ENCODE measurements at places on chromosomes 13 and 19. TPM values are rescaled to one million over a fixed set of nuclear protein-coding genes. Genes with fewer than 3 reads are reported as not detected.

Gene RXFP2
- total RNA-seq, result not detected

Gene AKAP8L
- total RNA-seq, result 63.5 TPM

Gene LRRC25
- 1.4 TPM for total RNA-seq

Gene CYP2A7
- total RNA-seq, result not detected

Gene ZNF547
- total RNA-seq, result 2.3 TPM

Gene ETV2
- total RNA-seq, result 1.9 TPM

Gene IFT88
- 11.8 TPM for total RNA-seq

Gene ZNF699
- 4.1 TPM for total RNA-seq

Gene ZNF616
- total RNA-seq, result 8.5 TPM

Gene NKPD1
- not detected for total RNA-seq

Gene SCN1B
- total RNA-seq, result 2.1 TPM

Gene CEACAM20
- not detected for total RNA-seq

Gene HIPK4
- not detected for total RNA-seq

Gene CACNA1A
- 4.9 TPM for total RNA-seq

Gene SIGLEC12
- total RNA-seq, result 0.15 TPM

DNA sequence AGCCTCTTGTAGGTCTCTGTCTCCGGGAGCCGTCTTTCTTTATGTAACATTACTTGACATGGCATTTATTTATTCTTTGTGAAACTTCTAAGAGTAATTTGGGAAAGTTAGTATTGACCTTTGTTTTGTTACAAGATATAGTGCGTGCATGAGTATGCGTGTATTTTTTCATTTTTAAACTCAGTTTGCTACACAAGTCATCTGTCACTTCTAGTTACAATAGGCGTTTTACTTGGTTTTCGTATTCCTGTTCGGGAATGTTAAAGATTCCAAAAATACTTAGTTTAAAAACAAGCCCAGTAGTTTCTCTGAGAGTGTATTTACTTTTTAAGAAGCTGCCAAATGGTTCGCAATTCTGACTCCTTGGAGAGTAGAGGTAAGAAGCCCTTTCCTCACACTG, 3.2 kb downstream of the PDS5B start:
- DNase-seq, result no peak

DNA sequence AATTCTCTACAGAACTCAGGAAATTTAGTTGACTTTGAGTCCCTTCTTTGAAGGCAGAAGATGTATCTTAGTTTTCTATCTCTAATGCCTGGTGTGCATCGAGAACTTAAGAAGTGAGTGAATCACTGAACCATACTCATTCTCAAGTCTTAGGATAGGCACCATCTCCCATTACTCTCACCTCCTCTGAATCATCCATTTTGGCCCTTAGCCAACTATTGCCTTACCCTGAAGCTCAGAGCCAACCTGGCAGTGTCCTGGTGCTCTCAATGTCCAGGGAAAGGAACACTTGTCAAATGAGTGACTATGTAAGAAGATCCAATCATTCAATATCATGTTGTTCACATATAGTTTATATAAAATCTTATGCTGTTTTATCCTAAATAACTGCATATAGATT, 146.6 kb downstream of the RGCC start:
- no peak for DNase-seq

- DNase-seq, result no peak
These were observed 8.0 kb upstream of the B3GLCT start for GRCh38 chr13:31191748-31192147.

GRCh38 chr13:39102981-39103490, 64.8 kb downstream of the NHLRC3 start:
- no peak for DNase-seq

DNA sequence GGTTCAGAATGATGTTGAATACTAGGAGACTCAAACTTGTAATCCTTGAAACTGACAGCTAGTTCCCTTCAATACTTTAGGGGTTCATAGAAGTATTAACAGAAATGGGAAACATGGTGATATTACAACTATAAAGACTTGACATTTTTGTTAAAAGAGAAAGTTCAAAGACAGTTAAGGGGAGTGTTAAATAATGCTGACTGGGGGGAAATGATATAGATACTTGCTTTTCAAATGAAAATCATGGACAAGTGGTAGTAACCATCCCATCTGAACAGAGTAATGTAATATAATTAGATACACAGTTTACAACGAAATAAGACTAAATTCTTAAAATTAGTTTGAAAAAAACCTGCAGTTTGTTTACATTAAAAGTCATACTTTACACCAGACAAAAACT, 6.6 kb upstream of the EEF1AKMT1 start:
- no peak for DNase-seq

DNA sequence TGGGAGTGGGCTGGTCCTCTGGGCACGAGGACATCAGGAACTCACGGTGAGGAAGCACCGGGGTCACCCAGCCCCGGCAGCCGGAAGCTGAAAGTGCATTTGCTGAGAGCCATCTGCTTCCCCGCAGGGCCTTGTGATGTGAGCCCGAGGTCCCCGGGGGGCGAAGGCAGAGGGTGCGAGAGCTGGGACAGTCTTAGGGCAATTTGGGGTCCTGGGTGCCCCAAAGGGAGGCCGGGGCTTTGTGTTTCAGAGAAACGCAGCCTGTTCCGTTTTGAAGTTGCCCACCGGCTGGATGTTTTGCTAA, 4.8 kb downstream of the F2RL3 start:
- DNase-seq, result no peak

DNA sequence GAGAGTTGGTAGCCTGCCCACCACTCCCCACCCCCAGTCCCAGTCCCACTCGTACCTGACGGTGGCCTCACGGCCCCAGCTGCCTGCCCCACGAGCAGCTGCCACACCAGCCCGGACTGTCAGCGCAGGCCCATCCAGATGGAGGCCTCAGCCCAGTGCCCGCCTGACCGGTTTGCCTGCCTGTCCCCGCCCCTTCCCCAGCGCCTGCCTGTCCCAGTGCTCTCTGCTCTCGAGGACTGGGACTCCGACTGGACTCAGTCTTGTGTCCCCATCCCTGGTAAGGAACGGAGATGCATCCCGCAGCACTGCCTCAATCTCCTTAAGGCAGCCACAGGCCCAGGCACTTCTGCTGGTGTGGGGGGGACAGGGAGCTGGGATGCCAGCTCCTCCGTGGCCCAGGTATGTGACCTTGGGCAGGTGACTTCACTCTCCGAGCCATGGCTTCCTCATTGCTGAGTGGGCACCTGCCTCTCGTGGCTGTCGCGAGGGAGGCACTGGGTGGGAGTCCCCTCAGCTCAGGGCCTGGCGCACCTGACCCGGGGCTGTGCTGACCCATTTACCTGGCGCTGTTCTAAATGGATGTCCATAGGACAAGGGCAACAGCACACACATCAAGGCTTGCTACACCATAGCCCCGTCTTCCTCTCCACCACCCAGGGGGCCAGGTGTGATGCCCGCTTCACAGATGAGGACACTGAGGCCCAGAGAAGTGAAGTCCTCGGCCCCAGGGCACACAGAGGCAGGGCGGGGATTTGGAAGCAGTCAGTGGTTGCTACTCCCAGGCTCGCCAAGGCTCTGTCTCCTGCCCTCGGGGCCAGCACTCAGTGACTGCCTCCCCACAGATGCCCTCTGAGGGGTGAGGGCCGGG, at the start of gene NKPD1:
Gene NKPD1 (minus strand): TSS at position 113 of the 868 bp plus-strand sequence. CDS start 832 bp downstream, outside the sequence.
- DNase-seq, result peak; percentile 62

DNA sequence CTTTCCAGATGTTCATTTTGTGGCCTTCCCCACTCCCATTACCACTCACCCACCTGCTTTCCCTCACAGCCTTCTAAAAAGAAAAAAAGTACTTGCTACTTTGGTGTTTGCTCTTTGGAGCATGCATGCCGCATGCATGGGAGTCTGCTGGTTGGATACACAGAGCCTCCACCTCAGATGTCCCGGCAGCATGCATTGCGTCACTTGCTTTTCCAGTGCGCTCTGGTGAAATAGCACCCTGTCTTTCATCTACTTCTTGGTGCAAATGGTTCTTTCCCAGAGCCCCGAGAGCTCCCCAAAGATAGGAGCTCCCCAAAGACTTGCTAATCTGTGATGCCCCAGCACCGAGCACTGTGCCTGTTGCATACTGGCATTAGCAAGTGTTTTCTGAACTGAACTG, 333.2 kb upstream of the ZNF507 start:
- DNase-seq, result no peak

- DNase-seq, result no peak
These were observed 6.0 kb downstream of the DBP start for GRCh38 chr19:48631225-48631624.

- peak; percentile 83 for DNase-seq
These were observed 15.7 kb downstream of the PNPLA6 start for GRCh38 chr19:7550987-7551761.

- DNase-seq, result no peak
These were observed 26.5 kb downstream of the NUMBL start for GRCh38 chr19:40663695-40664692.

DNA sequence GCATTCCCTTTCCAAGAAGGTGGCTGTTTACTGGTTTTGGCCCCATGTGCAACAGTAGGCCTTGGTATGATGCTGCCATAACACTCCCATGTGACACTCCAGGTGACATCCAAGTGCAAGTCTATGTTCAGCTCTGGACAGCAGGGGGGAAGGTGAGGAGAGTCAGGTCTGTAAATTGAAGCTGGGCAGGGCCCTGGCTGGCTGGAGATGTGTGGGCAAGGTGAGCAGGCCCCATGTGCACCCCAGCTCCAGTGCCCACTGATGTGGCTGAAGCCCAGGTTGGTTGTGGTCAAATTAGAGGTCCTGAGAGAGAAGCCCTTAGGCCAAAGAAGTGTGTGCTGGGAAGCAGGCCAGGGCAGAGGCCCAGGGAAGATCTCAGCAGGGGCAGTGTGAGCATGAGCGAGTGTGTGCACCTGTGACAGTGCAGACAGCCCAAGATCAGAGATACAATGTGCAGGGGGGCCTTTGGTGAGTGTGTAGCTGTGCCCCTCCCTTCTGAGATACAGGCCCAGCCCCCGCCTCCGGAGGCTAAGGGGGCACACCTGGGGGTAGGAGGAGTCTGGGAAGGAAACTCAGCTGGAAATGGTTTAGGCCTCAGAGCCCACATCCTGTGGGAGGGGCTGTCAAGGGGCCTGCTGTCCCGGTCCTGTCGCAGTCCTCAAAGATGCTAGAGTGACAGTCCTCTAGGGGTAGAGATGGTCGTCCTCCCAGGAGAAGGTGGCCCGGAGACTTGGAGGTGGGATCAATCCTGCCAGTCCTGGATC, 18.6 kb downstream of the DEDD2 start:
- DNase-seq, result peak; percentile 47

DNA sequence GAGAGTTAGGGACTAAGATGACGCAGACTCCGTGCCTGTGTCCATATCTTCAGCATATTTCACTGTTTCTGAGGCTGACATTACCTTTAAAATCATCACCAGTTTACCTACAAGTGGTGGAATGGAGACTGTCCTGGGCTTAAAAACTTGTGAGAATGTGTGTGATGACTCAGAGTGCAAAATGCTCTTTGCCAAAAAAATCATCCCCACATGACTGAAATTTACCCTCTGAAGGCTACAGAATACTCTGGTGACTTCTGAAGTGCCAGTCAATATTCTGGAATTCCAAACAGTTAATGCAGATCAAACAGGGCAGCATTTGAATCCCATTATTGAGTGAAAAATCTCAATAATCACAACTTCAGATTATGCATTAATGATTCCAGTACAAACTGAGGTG, 901.4 kb downstream of the EFNB2 start:
- DNase-seq, result no peak

DNA sequence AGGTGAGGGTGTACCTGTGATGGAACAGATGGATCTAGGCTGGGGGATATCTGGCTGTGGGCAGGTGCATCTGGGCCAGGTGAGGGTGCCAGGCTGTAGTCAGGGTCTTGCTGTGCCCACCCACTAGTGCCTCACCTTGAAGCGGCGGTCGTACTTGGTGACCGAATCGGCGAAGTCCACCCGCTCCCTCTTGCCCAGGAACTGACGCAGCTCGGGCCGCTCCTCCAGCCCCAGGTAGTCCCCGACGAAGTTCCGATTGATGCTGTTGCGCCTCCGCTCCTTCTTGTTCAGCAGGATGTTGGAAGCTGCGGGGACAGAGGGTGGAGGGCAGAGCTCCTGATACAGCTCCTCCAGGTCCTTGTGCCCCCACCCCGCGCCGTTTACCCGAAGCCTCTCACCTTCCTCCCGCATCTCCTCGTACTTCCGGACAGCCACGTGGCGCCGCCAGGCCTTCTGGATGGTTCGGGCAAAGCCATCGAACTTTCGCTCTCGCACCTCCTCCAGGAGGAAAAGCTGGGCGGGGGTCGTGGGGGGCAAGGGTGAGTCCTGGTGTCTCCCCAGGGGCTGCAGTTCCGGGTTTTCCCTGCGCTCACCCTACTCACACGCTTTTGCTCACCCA, 16.2 kb upstream of the ZNF414 start:
- no peak for DNase-seq

DNA sequence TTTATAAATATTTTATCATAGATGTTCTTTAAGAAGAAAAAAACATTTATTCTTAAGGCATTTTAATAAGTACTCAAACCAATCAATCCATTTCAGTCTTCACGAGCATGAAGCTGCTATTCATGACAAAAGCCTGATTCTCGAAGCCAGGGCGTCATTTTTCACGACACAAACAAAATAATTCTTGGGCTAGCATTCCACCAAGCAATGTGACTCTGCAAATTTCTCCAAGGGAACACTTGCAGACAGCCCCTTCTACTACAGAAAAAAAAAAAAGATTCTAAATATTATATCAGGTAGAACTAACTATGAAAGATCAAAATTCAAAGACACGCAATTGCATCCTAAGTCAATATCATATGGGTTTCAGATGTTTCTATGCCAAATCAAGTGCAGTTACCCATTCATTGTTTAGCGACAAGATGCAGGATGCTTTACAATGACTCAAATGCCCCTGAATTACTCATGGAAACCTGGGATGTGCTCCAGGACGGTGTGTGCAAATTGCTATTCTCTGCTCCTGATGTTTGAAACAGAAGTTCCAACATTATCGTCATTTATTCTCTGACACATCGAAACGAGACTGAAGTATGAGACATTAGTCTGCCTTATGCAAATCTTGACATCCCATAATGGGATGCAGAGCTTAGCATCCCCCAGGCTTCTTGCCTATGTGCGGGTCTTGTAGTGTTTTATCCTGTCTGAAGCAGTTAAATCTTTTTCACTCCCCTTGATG, 517.7 kb downstream of the MYO16 start:
- DNase-seq, result no peak

GRCh38 chr19:43476606-43477005, 11.2 kb upstream of the LYPD3 start:
- no peak for DNase-seq

DNA sequence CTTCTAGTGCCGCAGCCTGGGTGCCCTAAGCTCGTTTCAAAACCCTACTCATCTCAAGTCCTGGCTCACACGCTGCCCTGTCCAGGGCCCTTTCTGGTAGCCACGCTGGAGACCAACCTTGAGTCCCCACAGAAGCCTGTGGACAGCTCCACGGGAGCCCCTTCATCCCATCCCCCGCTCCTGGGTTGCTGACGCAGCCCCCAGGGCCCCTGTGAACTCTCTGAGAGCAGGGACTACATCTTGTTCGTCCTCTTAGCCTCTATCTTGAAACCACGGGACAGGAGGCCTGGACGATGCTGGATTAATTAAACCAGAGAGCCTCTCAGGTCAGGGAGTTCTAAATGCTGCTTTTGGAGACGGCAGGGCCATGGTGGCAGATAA, 7.4 kb downstream of the MLLT1 start:
- no peak for DNase-seq

DNA sequence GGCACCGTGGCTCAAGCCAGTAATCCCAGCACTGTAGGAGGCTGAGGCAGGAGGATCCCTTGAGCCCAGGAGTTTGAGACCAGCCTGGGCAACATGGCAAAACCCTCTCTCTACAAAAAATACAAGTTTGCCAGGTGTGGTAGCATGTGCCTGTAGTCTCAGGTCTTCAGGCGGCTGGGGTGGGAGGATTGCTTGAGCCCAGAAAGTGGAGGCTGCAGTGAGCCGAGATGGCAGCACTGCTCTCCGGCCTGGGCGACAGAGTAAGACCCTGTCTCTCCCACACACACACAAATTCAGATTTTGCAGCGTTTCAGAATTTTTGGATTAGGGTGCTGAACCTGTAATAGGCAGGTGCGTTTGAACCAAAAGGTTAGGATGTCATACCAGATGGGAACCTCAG, 2.2 kb downstream of the RPS11 start:
- DNase-seq, result no peak

All from colonic mucosa (tissue), 4 donors.